Endothelial cell of umbilical vein (primary cell): ENCODE measurements at places on chromosomes 5 and 9. TPM values are rescaled to one million over a fixed set of nuclear protein-coding genes. Genes with fewer than 3 reads are reported as not detected.

Gene TNFAIP8
- 6.0 and 7.4 TPM in 2 replicates for total RNA-seq

Gene FYB1
- 0.44 TPM in 1 of 2 replicates, not detected in the other for total RNA-seq

Gene TLX3
- total RNA-seq, result not detected in 2 replicates

Gene ANKRD33B
- total RNA-seq, result 4.4 and 5.4 TPM in 2 replicates

Gene UNC5A
- 0.22 and 0.51 TPM in 2 replicates for total RNA-seq

Gene PCDHB9
- total RNA-seq, result 0.16 and 0.20 TPM in 2 replicates

Gene CCDC192
- not detected in 2 replicates for total RNA-seq

Gene UAP1L1
- total RNA-seq, result 38.1 and 41.7 TPM in 2 replicates

Gene LCN1
- total RNA-seq, result not detected in 2 replicates

Gene PKD2L2
- not detected in 2 replicates for total RNA-seq

Gene SLC4A9
- total RNA-seq, result not detected in 2 replicates

Gene SLC35D2
- 28.4 and 29.9 TPM in 2 replicates for total RNA-seq

Gene GDA
- not detected in 2 replicates for total RNA-seq

Gene TEX48
- total RNA-seq, result not detected in 2 replicates

Gene SGCD
- total RNA-seq, result not detected in 2 replicates

Gene RANBP17
- total RNA-seq, result 13.6 and 17.1 TPM in 2 replicates

Gene CARTPT
- not detected in 2 replicates for total RNA-seq

Gene MELK
- total RNA-seq, result 47.8 and 52.1 TPM in 2 replicates

Gene C9orf78
- total RNA-seq, result 34.6 and 34.7 TPM in 2 replicates

Gene CAVIN4
- total RNA-seq, result 2.5 and 3.1 TPM in 2 replicates

Gene CER1
- total RNA-seq, result not detected in 2 replicates
